ENCODE measurements at places on chromosomes 11 and 22.
A peak's percentile ranks its signal among the peaks of the same experiment; 100 is the strongest.

DNA sequence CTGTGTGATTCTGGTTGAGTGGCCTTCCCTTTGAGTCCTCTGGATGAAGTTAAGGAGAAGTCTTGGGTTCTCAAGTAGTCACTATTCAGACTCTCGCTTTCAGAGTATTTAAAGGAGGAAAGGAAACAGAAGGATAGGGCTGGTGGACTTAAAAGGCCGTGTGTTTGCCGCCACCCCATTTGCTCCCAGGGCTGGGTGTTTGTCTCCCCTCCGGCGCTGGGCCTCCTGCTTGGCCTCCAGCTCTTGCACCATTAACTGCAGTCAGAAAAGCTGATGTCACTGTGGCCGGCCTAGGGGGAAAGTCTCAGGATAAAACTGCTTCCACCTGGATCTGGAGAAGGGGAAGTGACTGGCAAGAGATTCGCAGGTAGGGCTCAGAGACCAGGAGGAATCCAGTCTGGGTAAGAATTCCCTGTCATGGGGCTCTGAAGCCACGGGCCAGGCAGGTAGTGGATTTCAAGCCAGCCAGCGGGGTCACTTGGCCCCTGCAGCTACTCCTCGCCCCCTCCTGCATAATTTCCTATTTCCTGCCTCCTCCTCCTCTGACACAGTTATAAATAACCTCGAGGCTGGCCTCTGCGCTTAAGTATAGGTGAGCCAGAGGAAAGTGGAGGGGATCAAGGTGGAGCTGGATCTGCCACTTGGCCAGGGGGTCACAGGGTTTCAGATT is 17.1 kb downstream of the TIMP3 start:
- no peak for DNase-seq

- DNase-seq: no peak
Observed at GRCh38 chr22:43897751-43898261, 6.0 kb upstream of the PNPLA5 start.

DNA sequence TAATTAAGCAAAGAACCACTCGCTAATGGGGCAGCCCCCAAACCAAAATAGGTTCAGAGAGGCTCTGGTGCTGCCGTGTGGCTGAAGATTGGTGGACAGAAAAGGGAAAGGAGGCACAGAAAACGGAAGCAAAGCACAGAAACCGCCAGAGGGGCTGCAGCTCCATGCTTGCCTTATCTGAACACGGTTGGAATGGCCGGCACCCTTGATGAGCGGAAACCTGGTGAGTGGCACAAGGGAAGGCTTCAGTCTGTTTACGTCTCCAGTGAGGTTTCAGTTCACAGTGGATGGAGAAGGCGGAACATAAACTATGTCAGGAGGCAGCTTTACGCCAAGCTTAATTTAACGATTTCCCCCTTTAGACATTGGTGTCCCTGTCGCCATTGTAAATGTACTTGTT is 5.2 kb upstream of the PRR33 start:
- DNase-seq: peak; percentile 33

DNA sequence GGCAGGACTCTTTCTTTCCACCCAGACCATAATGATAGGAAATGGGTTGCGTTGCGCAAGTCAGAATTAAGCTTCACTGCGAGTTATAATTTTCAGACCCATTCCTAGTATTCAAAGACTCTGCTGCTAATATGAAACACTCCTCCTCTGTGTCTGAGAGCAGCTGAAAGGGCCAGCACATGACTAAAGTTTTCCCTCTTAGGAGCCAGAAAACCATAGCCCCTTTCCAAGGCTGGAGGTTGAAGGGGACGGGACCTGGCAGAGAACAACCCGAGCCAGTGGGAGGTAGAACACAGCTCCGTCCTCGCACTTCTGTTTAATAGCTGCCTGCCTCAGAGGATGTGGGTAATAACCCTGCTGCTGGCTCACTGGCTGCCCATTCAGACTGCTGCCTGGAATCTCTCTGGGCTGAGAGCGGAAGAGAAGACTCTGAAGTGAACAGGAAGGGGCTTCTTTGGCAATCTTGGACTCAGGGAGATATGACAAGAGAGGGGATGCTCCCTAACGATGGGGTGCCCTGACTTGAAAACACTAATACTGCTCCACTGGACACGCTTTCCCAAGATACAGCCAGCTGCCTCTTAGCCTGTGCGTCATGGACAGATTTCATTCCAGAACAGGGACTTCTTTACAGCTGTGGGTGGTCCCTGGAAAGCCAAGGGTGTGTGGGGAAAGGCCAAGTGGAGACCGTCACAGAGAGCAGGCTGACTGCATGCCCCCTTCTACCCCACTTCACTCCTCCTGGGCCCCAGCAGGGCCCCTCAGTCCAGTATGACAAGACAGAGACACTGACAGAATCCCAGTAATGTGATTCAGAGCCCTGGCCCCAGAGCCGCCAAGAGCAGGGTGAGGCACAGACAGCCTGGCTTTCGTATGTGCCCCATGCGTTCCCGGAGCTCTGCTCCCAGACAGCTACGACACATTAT is 156.9 kb downstream of the FEZ1 start:
- no peak for DNase-seq

GRCh38 chr22:17806437-17806836 is 32.2 kb upstream of the BID start:
- no peak for DNase-seq

- DNase-seq: no peak
Observed at GRCh38 chr11:134939905-134940304, 527.9 kb upstream of the B3GAT1 start.

DNA sequence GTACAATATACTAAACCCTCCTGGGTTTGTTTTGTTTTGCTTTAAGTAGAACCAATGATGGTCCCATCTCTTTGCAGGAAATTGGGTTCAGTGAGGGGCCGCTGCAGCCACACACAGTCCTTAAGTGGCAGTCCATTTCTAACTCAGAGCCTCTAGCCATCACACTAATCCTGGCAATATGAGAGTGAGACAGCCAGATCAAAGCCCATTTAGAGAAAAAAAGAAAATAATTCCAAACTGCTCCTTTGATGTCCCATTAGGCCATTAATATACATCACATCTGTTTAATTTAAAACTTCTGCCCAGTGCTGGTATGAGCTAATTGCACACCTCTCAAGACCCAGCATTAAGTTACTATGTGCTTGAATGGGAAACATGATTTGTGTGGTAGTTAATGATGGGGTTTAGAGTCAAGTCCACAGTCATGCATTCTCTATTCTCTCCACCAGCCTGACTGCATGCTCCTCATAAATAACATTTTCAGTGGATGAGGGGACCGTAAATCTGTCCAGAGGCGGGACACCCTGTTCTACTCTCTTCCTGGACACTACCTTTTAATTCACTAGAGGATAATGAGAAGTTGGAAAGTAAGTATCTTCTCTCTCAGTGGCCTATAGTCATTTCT is 53.8 kb upstream of the BIRC3 start:
- DNase-seq: no peak

DNA sequence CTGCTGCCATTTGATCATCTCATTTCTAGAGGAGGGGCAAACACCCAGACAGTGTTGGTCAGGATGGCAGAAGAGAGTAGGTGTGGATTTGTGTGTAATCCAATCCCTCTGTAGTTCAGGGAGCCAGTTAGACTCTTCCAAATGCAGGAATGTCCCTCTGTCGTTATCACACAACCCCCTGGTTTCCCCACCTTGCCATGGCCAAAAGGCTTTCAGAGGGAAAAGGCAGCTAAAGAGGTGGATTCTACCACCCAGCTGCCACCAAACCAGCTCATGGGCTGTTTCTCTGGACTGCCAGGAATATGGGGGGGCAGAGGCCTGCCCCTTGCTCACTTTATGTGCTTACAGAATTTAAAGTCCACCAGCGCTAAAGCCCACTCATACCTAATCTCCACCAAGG is 18.1 kb downstream of the TSKU start:
- no peak for DNase-seq
